ENCODE measurements at places on chromosomes 13 and 19. TPM values are rescaled to one million over a fixed set of nuclear protein-coding genes. Genes with fewer than 3 reads are reported as not detected.

METTL21C gene
- polyA plus RNA-seq: not detected

CRB3 gene
- polyA plus RNA-seq: 145 TPM

GPR183 gene
- polyA plus RNA-seq: 10.4 TPM

ATP8B3 gene
- polyA plus RNA-seq: not detected

SLC27A5 gene
- 22.9 TPM for polyA plus RNA-seq

LYPD3 gene
- polyA plus RNA-seq: 0.46 TPM

ZNF563 gene
- polyA plus RNA-seq: 2.5 TPM

TTC9B gene
- polyA plus RNA-seq: 0.34 TPM

PSG6 gene
- polyA plus RNA-seq: not detected
